ENCODE measurements at places on chromosomes 6 and 20.
A peak's percentile ranks its signal among the peaks of the same experiment; 100 is the strongest.

DNA sequence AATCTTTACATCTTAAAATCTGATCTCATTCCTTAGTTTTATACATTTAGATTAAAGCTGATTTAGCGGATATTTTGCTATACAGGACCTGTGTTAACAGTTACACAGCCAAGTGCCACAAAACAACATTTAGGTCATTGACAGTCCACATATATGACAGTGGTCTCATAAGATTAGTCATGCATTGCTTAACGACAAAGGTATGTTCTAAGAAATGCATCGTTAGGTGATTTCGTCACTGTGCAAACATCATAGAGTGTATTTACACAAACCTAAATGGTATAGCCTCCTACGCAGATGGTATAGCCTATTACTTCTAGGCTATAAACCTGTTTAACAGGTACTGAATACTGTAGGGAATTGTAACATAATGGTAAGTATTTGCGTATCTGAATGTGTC lies 21.6 kb downstream of the ADGRG6 start:
- no peak for DNase-seq

DNA sequence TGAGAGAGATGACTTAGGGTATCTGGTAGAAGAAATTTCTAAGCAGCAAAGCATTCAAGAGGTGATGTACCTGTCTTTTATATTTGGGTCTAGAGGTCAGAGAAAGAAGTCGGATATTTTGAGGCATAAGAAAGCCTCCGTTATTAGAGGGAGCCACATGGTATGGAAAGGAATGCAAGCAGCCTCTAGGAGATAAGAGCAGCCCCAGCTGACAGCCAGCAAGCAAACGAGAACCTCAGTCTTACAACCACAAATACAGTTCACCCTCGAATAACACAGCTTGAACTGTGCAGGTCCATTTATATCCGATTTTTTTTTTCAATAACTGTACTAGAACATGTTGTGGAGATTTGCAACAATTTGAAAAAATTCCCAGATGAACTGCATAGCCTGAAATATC lies 190.7 kb upstream of the VGLL2 start:
- DNase-seq: no peak

GRCh38 chr6:170553534-170554012 lies 466 bp upstream of the PSMB1 start:
- DNase-seq: no peak

- DNase-seq: no peak
These were observed 10.3 kb upstream of the TBC1D32 start for GRCh38 chr6:121344539-121344938.

DNA sequence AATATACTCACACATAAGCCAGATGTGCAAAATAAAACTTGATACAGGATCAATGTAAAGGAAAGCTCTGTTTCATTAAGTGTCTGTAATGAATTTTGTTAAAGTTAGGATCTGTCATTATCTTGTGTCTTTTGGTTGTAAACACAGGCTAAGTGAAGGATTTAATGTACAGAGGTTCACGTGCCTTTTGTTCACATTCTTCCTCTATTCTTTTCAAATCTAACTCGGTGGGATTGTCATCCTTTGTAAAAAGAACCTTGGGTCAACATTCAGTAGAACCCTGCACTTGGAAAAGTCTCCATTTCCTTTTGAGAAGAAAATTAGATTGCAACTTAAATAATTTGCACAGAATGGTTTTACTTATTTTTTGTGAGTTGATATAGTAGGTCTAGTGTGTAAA lies 7.7 kb upstream of the LIN28B start:
- no peak for DNase-seq

- no peak for DNase-seq
These were observed 29.8 kb upstream of the GMDS start for GRCh38 chr6:2274981-2275891.

DNA sequence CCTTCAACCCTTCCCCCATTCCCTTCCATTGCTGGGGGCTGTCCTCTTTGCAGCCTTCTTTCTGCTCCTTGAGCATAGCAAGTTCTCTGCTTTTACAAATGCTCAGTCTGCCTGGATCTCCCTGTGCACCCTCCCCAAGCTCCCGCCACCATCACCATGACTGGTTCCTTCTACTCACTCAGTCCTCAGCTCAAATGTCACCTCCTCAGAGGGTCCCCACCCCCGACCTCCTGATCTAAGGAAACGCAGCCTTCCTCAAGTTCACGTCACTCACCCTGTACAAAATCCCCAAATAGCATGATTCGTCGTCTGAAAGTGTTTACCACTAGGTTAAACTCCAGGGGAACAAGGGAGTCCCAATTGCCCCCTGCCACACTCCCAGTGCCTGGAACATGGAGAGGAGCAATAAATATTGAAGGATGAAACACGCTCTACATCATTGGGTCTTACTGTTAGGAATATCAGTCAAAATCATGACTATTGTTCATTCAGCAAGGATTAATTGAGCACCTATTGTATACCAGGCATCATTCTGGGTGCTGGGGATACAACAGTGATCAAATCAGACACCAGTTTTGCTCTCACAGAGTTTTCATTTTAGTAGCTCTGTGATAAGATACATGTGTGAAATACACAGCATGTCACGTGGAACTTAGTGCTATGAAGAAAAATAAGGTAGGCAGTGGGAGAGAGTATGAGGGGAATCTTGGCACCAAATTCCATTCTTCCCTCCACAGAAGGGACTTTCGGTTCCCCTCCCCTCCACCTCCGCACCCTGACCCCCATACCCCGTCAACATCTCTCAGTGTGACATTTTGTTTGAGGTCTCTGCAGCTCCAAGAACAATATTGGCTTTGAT lies 15.6 kb downstream of the TP53RK start:
- no peak for DNase-seq

GRCh38 chr6:119541132-119541905 lies 191.8 kb upstream of the MAN1A1 start:
- DNase-seq: peak; percentile 99
